Hindlimb muscle (tissue), 1 donor: ENCODE measurements at places on chromosomes 3 and 15.

DNA sequence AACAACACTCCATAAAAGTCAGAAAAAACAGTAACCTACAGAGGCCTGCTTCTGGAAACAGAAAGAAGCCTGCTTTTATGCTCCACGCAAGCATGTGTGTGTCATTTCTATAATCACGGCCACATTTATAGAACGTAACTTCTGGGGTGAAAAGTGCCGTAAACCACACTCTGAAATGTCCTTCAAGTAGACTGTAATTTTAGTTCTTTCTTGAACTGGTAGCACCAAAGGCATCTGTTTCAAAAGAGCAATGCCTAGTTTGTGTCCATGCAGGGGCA lies 19.5 kb upstream of the CMTM7 start:
- no peak for DNase-seq

- no peak for DNase-seq
Measured at GRCh38 chr3:41519746-41520145, 320.4 kb downstream of the CTNNB1 start.

GRCh38 chr3:114722530-114722929 lies 424.6 kb downstream of the ZBTB20 start:
- DNase-seq = no peak

DNA sequence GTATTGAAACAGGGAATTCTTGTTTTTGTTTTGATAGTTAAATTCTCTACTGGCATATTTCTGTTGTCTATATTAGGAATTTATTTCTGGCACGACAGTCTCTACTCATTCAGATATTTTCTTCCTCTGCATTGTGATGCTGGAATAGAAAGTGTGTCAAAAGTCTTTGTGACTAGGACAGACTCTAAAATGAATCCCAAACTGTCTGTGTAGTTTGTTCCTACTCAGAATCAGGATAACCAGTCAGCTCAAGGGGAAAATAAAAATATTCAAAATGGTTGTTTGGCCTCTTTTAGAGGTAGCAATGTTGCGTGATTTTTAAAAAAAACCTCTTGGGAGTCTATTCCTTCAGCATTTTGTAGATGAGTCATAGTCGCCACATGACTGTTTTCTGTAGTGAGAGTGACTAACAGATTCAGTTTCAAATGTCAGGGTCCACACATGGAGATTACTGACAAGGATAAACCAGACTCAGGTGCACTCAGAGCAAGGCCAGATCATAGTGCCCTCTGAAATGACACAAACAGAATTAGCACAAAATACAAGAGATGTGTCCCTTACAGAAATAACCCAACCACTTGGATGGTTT lies 13.1 kb downstream of the SLC7A14 start:
- no peak for DNase-seq

DNA sequence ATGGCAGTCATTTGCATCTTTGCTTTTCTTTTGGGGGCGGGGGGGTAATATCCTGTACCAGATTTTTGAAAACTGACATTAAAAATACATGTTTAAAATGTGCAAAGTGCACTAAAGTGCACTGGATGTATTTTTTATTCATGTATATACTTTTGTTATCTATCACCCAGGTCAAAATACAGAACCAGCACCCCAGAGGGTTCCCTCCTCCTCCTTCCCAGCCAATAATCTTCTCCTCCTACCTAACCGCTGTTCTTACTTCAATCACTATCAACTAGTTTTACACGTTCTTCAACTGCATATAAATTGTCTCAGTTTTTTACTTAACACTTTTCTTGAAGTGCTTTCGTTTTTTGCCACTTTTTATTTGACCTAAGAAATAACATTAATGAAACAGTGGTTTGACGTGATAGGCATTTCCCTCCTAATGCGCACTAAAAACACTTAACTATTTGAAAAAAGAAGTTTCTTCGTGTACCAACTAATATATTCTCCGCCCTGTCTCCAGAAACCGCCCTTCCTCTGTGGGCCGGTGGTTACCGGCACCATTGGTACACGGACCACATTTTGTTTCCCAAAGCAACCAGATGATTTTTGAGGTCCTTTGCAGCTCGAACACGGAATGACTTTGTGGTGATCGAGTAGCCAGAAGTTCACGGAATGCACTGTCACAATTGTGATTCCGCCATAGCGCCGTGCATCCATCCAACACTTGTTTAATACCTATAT lies 836 bp upstream of the AKAP13 start:
- DNase-seq = no peak

DNA sequence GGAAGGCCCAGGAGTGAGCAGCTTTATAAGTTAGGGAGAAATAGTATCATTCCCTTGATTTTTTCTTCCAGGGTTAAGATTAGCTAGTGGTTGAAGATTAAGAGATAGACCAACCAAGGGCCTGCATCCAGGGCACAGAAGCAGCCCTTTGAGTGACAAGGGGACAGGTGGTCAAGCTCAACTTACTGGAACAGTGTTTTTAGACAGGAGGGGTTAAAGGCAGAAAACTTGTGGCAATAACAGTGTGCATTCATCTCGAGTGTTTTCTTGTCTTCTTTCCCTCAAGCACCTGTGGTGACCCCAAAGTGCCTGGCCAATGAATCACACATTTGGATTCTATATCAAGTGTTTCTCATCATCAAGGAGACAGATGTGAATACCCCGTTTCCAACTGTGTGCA lies 267.5 kb downstream of the PDCD6IP start:
- no peak for DNase-seq

GRCh38 chr15:62413153-62413552 lies 248.1 kb upstream of the C2CD4B start:
- peak; percentile 70 for DNase-seq

- DNase-seq = no peak
Measured at GRCh38 chr3:60584250-60584649, 667.0 kb downstream of the FHIT start.

DNA sequence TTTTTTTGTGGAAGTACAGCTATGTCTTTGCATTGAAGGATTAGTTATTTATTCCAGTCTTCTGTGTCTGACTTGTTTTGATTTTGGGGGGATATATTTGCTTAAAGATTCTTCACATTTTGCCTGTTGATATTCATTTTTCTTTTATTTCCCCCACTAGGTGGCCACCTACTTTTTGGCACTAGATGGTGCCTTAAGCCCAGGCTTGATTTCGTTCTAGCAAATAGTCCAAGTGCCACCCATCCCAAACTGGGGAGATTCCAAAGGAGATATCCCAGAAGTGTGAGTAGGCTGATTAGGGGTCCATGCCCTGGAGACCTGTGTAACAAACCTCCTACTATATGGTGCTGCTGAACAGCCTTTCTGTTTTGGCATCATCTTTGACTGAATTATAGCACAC lies 80.0 kb upstream of the SPATA16 start:
- no peak for DNase-seq

DNA sequence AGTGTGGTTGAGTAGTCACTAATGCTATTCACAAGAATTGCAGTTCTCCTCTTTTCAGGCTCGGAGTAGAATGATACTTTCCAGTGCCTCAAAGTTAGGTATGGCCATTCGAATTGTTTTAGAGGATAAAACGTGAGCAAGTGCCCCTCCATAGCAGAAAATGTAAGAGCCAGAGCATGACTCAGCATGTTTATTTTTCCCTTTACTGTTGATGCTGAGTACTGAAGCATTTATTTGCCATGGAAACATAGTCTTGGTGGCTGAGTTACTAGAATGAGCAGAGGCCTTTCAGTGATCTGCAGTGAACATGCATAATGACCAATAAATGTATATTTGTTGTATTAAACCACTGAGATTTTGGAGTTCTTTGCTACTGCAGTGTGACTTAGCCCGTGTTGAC lies 540.6 kb downstream of the NLGN1 start:
- DNase-seq = no peak

GRCh38 chr3:160812304-160812703 lies 56.3 kb downstream of the PPM1L start:
- no peak for DNase-seq

DNA sequence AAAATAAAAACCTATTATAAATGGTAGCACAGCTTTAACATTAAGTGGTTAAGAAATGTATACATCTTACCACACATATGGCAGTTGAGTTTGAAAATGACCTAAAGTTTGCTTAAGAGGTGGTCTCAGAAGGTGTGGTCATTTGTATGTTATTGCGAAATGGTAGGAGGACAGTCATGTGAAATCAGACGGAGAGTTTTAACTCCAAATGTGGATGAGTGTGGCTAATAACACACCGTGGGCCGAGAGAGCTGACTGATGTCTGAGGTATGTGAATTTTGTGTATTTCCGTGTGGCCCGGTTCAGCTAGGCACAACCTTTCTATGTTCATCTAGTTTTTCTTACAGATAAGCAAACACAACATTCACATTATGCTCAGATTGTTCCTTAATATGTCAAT lies 71.9 kb downstream of the ARNT2 start:
- no peak for DNase-seq

GRCh38 chr3:111481551-111481950 lies 60.4 kb upstream of the CD96 start:
- DNase-seq = no peak

DNA sequence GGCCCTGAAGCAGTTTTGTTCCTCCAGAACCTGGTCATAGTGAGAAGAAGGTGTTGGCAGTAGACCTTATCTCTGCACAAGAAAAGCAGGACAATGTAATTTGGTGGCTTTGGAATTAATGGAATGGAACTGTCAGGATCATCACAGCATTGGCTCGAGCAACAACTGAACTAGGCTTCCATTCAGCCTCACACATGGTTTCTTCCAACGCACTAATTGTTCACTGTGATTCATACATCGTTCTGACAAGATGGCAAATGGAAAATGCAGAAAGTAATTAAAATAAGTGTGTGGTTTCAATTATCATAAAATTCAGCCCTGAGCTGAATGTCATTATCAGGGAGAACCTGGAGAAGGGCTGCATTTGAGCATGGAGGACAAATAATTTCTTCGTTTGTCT lies 80.6 kb downstream of the MFSD1 start:
- no peak for DNase-seq

GRCh38 chr3:17195192-17195611 lies 310.4 kb downstream of the PLCL2 start:
- no peak for DNase-seq

- no peak for DNase-seq
Measured at GRCh38 chr3:152385761-152386160, 117.0 kb downstream of the MBNL1 start.

- no peak for DNase-seq
Measured at GRCh38 chr3:187942658-187943241, 197.5 kb upstream of the BCL6 start.

- no peak for DNase-seq
Measured at GRCh38 chr15:93146601-93147000, 57.6 kb upstream of the RGMA start.

DNA sequence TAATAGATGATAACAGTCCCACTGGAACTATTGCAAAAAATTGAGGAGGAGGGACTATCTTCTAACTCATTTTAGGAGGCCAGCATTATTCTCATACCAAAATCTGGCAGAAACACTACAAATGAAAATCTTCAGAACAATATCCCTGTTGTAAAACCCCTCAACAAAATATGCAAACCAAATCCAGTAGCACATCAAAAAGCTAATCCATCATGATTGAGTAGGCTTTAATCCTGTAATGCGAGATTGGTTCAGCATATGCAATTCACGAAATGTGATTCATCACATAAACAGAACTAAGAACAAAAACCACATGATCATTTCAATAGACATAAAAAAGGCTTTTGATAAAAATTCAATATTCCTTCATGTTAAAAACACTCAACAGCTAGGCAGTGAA lies 23.9 kb upstream of the PLSCR2 start:
- no peak for DNase-seq

- DNase-seq = no peak
Measured at GRCh38 chr3:45944830-45945620, 1.8 kb downstream of the CXCR6 start.
